ENCODE measurements at places on chromosomes 5 and 9. TPM values are rescaled to one million over a fixed set of nuclear protein-coding genes. Genes with fewer than 3 reads are reported as not detected.

DNA sequence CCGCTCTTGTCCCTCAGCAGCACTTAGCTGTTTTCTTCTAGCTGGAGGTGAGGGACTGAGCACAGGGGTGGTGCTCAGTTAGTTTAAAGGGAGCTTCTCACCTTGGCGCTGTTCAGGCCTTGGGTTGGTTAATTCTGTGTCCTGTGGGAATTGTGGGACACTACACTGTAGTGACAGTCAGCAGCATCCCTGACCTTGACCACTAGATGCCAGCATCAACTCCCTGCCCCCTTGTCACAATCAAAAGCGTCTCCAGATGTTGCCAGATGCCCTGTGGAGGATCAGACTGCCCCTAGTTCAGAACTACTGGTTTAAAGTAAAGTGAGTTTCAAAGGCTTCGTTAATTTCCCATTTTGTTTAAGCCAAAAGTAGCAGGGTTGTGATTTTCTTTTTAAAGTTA lies 65.5 kb upstream of the DMRT3 start:
- no peaks in the 10 kb centered on the region for H3K36me3 ChIP-seq
- H3K27me3 ChIP-seq = peaks cover 71% of the 10 kb centered on the region
- no peaks in the 10 kb centered on the region for H3K4me1 ChIP-seq
- H3K27ac ChIP-seq = no peak overlapping the region
- no peak overlapping the region for H3K4me3 ChIP-seq
- DNase-seq = no peak

GRCh38 chr5:57529864-57530263 lies 47.3 kb upstream of the ACTBL2 start:
- no peaks in the 10 kb centered on the region for H3K27me3 ChIP-seq

Gene MED22
- 50.5 TPM for total RNA-seq

DNA sequence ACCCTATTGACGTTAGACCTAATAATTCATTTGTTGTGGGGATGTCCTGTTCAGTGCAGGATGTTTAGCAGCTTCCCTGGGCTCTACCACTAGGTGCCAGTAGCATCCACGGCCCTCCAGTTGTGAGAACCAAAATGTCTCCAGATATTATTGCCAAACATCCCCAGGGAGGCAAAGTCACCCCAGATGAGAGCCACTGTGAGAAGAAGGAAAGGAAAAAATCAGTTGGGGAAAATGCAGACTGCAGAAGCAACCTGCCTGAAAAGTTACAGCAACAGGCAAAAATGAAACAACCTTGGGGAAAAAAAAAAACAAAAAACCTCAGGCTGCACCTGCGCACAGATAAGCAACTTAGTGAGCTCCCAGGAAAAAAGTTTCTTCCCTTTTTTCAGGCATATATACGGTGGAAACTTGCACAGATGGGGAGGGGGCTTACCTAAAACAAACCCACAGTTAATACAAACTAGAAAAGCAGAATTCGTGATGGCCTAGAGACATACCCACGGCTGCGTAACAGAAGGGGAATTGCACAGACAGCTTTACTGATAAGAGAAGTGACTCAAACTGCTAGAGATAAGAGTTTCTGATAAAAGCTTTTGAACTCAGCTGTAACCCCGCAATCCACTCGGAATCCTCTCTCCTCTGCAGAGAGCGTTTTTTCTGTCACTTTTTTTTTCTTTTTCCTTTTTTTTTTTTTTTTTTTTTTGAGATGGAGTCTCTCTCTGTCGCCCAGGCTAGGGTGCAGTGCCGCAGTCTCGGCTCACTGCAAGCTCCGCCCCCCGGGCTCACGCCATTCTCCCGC lies 29.8 kb upstream of the FBP1 start:
- peak overlapping the region; percentile 67 for H3K27ac ChIP-seq
- DNase-seq = peak; percentile 74
- no peaks in the 10 kb centered on the region for H3K4me1 ChIP-seq
- no peaks in the 10 kb centered on the region for H3K27me3 ChIP-seq

- DNase-seq = no peak
- H3K4me1 ChIP-seq = no peaks in the 10 kb centered on the region
These were observed 405.9 kb downstream of the PLK2 start for GRCh38 chr5:58054018-58054417.

DNA sequence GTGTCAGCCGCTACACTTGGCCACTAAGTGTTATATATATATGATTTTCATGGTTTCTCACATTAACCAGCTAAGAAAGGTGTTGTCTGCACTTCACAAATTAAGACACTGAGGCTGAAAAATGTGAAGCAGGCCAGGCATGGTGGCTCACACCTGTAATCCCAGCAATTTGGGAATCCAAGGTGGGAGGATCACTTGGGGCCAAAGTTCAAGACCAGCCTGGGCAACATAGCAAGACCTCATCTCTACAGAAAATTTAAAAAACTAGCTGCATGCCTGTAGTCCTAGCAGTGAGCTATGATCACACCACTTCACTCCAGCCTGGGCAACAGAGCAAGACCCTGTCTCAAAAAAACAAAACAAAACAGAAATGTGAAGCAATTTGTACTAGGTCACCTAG lies 1.8 kb downstream of the COQ4 start:
- no peak overlapping the region for H3K4me3 ChIP-seq
- no peaks in the 10 kb centered on the region for H3K27me3 ChIP-seq
- no peak overlapping the region for H3K27ac ChIP-seq
- H3K36me3 ChIP-seq = no peaks in the 10 kb centered on the region

DNA sequence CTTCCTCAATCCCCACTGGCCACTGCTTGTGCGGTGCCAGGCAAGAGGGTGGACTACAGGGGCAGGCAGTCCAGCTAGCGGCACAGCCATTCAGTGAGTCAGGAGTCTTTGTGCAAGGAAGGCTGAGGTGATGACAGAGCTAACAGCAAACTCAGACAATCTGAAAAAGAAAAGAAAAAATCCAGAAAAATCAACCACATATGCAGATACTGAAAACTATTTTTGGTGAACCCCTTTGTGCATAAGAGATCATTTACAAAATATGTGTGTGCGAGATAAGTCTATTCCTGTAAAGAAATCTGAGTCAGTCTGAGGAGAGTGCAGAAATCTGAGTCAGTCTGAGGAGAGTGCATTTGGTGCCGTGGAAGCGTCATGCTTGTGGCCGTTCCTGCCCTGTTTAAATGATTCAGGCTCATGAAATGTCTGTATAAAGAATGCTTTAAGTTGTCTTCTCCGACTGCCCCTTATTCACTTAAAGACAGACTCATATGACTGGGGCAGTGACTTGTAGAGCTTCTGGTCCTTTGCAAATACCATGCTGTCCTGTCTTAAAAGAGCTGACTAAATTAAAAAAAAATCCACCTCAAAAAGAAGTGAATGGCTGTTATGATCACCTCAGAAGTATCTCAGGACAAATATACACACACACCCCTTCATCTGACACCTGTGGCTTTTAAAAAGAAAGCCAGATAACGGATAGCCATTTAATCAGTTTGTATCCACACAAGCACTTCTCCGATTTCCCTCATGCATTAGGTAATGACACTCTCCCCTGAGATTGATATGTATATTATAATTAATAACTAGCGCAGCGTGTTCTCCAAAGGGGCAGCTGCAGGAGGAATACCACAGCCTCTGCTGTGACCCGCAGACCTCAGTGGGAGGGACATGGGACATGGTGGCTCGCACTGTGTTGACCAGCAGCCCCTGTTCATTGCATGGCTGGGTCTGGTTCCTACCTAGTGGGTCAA lies 47.3 kb downstream of the TRIO start:
- H3K27me3 ChIP-seq = no peaks in the 10 kb centered on the region
- H3K4me3 ChIP-seq = no peak overlapping the region
- no peak for DNase-seq
- H3K4me1 ChIP-seq = peaks cover 8% of the 10 kb centered on the region

GRCh38 chr9:92315456-92315855 lies 9.7 kb downstream of the NOL8 start:
- no peak overlapping the region for H3K4me3 ChIP-seq
- no peaks in the 10 kb centered on the region for H3K27me3 ChIP-seq
- no peaks in the 10 kb centered on the region for H3K4me1 ChIP-seq
- H3K27ac ChIP-seq = no peak overlapping the region
- DNase-seq = no peak
- no peaks in the 10 kb centered on the region for H3K36me3 ChIP-seq
